Hair follicular keratinocyte (primary cell): ENCODE measurements at places on chromosomes 5 and 9. TPM values are rescaled to one million over a fixed set of nuclear protein-coding genes. Genes with fewer than 3 reads are reported as not detected.

The LCN15 gene
- not detected in 2 replicates for total RNA-seq

The OR13C4 gene
- not detected in 2 replicates for total RNA-seq

The RASGEF1C gene
- total RNA-seq, result not detected in 2 replicates

The CCL21 gene
- total RNA-seq, result 0.31 TPM in 1 of 2 replicates, not detected in the other

The CAMSAP1 gene
- 17.6 and 19.3 TPM in 2 replicates for total RNA-seq

The MUSK gene
- total RNA-seq, result not detected in 2 replicates

The ITK gene
- not detected in 2 replicates for total RNA-seq

The PCDHGA8 gene
- total RNA-seq, result 0.08 and 0.39 TPM in 2 replicates

The PCDHA5 gene
- total RNA-seq, result not detected in 2 replicates

The RPL37 gene
- 86.8 and 169 TPM in 2 replicates for total RNA-seq

The CTSV gene
- total RNA-seq, result 26.3 and 29.9 TPM in 2 replicates

The NIPAL4 gene
- 25.3 and 30.4 TPM in 2 replicates for total RNA-seq

The LRRC19 gene
- 0.23 TPM in 1 of 2 replicates, not detected in the other for total RNA-seq

The CRHBP gene
- total RNA-seq, result not detected in 2 replicates

The SV2C gene
- 0.08 TPM in 1 of 2 replicates, not detected in the other for total RNA-seq

The DMRT2 gene
- not detected in 2 replicates for total RNA-seq

The PTCD2 gene
- total RNA-seq, result 6.7 and 13.0 TPM in 2 replicates

The PLCXD3 gene
- not detected in 2 replicates for total RNA-seq

The ADAMTS2 gene
- 0.23 and 0.68 TPM in 2 replicates for total RNA-seq

The PCDHGA2 gene
- 0.04 and 0.55 TPM in 2 replicates for total RNA-seq

The SEMA5A gene
- total RNA-seq, result 1.2 and 1.7 TPM in 2 replicates

The EDIL3 gene
- under 0.01 and 0.30 TPM in 2 replicates for total RNA-seq

The ARL14EPL gene
- total RNA-seq, result not detected in 2 replicates

The PAIP1 gene
- total RNA-seq, result 62.9 and 76.7 TPM in 2 replicates
